ENCODE measurements at places on chromosomes 12 and 14.

DNA sequence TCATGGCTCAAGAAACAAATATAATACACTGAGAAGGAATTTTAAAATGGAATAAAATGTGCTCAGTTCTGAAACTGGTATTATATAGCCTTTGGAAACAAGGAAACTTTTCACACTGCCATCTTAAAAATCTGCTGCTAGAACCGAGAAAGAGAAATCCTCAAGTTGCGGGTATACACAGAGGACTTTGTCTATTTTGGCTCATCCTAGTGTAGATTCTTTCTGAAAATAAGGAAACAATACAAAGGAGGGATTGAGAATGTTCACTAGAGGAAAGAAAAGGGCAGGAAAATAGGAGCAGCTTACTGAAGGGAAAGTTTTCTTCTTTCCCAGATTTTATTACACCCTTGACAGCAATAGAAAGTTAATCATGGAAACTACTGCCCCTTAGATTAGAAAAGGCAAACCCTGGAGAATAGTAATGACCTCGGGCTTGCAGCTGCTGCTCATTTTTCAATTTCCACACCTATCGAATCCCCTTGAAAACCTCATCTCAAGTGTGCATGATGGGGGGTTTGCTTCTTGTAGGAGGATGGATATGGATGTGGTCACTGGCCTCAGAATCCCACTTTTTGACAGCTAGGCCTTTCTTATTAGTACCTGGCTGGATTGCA lies 104.6 kb downstream of the DAAM1 start:
- no peak for DNase-seq

DNA sequence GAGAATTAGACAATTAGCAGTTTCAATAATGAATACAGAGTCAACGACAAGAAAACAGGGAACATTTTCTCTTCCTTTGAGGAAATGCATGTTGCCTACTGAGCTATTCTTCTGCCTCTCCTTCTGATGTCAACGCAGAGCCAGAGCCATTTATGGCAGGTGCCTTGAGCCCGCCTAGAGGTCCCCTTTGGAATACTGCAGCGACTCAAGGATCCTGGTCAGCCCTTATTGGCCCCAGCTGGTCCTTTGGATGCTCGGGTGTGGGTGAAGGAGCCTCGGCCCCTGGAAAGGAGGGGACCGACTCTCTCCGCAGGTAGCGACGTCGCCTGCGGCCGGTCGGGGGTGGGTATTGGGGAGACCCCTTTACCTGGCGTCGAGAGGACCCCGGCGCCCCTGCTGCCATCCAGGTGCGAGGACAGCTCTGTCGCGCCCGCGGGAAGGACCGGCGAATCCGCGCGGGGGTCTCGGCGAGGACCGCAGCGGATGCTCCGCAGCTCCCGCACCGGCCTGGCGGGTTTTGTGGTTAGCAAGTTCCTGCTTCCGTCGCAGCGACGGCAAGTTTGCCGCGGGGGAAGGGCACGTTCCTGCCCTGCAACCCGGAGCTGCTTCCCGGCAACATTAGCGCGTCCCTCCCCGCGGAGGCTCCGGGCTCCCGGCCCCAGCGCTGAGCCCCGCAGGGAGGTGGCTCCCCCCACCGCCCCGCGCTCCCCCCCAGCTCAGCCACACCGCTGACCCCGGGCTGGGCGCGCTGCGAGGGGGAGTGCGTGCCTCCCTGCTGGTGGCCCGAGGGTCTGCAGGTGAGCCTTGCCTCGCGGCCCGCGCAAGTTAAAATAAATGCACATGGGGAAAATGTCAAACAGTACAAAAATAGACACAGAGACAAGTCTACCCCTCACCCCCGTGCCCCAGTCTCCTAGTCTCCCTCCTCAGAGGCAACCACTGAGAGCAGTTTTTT lies at the start of gene MANSC1:
Gene MANSC1 (minus strand): TSS at position 532 of the 955 bp plus-strand sequence. CDS start 6,928 bp downstream, outside the sequence.
- peak; percentile 75 for DNase-seq

DNA sequence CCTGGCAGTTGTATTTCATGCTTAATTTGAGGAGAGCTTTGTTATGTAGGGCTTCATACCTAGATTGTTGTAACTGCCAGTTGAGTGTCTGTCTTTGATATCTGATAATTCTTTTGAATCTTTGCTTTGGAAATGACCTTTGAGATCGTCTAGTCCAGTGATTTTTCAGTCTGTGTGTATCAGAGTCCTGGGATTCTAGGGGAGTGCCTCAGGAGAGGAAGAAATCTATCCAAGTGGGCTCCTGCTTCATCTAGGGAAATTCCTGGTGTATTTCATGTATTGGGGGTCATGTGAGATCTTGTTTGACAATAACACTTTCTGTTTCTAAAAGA lies 98.6 kb downstream of the FIGNL2 start:
- no peak for DNase-seq

- no peak for DNase-seq
Observed at GRCh38 chr12:119592232-119592631, 1.3 kb upstream of the TMEM233 start.

DNA sequence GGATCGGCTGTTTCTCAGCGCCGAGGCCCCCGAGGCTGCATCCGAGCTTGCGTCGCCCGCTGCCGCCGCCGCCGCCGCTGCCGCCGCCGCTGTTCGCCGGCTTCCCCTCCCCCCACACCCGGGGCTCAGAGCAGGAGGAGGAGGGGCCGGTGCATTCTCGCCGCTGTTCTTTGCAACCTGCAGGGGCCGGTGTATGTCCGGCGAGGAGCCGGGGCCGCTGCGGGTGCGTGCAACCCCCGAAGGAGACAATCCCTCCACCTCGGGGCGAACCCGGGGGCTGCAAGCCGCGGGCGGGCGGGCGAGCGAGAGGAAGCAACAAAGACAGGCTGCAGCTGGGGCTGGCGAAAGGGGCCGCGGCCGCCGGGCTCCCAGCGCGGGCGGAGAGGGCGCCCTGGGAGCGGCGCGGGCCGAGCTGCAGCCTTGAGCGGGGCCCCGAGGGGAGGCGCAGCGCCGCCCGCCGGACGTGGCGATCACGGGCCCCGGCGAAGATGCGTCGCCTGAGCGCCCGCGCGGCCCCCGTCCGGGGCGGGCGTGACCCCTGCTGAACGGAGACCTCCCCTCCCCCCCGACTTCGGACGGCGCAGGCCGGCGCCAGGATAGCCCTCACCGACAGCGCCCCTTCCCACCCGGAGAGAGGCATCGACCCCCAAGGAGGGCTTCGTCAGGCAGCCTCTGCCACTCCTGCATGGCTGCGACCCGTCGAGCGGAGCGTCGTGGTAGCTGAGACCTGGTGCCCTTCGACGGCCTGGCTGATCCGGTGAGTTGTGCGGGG lies 702 bp downstream of the FAM222A start:
- DNase-seq, result peak; percentile 44

DNA sequence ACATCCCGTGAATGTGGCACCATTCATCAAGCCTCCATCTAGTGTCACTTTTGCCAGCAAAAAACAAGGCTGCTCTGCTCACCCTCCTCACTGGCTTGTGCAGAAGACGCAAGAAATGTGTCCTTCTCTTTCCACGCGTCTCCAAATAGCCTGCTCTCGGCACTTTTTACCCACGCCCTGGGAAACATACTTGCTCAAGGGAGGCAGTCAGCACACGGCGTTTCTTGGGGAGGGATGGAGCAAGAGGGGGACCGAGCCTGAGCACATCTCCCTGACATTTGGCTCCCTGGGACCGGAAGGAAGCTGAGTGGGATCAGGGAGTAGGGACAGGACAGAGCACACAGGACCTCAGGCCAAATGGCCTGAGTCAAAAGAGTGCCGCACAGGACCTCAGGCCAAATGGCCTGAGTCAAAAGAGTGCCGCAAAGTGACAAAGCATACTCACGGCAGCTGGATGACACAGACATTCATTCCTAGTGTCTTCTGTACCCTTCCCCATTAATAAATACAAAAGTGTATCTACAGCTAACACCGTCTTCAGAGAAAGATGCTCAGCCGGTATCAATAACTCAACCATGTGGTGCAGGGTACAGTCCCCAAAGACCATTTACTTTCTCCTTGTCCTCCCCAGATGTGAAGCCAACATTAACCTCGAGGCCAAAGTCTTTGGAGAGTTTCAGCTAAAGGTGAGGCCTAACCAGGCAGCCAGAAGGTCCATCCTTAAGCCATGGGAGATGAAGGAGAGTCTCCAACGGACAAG lies 7.1 kb downstream of the BCL11B start:
- DNase-seq, result no peak

DNA sequence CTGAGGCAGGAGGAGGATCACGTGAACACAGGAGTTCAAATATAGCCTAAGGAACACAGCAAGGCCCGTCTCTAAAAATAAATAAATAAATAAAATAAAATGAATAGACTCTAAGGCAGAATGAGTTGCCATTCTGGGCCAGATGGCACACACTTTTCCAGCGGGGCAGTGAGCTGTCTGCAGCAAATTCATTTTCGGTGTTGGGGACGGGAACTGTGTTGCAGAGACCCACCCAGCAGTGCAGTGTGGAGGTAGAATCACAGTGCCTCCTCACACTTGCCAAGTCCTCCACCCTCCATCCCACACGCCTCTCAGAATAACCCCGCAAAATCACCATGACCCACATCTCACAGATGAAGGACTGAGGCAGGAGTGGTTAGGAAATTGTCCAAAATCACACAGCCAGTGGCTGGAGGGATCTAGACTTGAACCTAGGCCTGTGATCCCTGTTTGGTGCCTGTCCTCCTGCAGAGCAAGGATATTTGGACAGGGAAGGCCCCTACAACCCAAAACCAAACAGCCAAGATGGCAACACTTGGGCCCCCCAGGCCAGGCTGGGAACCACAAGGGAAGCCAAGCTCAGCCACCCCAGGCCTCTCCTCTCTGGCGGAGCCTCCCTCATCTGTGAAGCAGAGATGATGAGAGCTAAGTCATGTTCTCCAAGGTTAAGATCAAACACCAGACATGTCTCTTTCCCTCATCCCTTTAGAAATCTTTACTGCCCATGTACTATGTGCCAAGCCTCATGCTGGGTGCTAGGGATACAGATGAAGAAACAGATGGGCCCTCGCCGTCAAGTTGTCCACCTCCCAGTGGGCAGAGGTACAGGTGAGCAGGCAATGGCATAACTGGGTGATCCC lies 152.7 kb downstream of the DPF3 start:
- DNase-seq, result no peak

DNA sequence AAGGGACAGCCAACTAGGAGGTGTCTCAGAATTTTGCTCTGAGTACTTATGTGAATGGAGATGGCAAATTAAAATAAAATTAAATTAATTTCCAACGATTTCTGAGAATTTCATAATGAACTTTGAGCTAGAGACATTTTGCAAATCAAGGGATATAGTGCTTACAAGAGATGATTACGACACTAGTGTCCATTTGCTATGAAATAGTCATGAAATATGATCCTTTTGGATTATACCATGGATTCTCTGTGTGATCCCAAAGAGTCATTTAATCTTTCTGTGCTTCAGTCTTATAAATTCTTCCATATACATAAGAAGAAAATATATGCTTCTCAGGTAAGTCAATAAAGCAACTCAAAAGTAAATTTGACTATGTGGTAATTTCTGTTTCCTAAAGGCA lies 240.6 kb downstream of the SLC25A21 start:
- DNase-seq, result no peak

GRCh38 chr12:53097207-53097563 lies 282 bp upstream of the IGFBP6 start:
- DNase-seq, result no peak

All from NT2/D1 (cell line).